ENCODE measurements at places on chromosomes 5 and 9.

DNA sequence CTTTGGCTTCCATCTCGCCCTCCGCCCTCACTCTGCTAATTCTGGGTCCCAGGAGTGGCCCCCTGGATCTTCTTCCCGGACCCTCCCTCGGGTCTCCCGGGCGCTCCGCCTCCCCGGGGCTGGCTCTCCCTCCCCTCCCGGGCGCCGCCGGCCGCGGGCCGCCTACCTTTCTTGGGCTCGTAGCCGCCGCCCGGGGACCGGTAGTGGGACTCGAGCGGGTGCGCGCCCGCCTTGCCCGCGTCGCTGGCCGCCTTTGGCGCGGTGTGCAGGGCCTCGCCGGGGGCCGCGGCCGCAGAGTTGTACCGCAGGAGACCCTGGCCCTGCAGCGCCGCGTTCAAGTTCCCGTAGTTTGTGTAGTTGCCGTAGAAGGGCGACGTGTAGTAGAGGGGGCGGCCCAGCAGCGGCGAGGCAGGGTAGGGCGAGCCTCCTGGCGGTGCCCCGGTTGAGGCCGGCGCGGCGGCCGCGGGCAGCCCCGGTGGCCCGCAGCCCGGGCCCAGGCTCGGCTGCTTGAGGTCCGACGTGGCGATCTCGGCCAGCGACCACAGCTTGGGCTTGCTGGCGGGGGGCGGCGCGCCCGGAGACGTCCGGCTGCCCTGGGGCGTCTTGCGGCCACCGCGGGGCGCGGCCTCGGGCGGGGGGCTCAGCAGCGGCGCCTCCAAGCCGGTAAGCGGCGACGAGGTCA is 3.2 kb downstream of the IRX2 start:
- no peak for DNase-seq

DNA sequence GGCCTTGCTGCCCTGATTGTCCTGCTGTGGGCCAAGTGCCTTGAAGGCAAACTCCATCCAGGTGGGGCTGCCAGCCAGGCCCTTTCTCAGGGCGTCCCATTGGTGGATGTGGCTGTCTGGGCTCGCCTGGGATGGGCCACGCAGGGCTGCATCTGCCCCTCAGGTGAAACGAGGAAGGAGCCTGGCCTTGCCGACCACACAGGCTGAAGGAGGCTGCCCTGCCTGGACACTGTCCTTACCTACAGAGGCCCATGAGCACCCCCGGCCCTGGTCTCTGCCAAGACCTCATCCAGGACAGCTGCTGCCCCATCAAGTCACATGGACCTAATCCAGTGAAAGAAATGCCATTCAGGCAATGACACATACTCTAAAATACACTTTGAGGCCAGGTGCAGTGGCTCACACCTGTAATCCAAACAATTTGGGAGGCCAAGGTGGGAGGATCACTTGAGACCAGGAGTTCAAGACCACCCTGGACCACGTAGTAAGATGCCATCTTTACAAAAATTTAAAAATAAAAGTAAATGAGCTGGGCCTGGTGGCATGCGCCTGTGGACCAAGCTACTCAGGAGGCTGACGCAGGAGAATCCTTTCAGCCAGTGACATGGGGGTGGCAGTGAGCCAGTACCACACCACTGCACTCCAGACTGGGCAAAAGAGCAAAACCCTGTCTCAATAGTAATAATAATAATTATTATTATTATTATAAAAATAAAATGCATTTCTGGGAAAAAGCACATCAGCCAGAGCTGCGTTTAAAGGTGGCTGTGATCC is 33.9 kb downstream of the PNPLA7 start:
- no peak for DNase-seq

GRCh38 chr5:137734962-137735554 is 831 bp downstream of the KLHL3 start:
- no peak for DNase-seq

GRCh38 chr5:172902497-172903472 is 56.4 kb upstream of the RPL26L1 start:
- no peak for DNase-seq

- no peak for DNase-seq
These were observed 92.7 kb downstream of the HRH2 start for GRCh38 chr5:175750511-175750931.

GRCh38 chr5:37792975-37793631 is 46.7 kb downstream of the GDNF start:
- DNase-seq: no peak

GRCh38 chr9:10525972-10526371 is 86.8 kb downstream of the PTPRD start:
- no peak for DNase-seq

DNA sequence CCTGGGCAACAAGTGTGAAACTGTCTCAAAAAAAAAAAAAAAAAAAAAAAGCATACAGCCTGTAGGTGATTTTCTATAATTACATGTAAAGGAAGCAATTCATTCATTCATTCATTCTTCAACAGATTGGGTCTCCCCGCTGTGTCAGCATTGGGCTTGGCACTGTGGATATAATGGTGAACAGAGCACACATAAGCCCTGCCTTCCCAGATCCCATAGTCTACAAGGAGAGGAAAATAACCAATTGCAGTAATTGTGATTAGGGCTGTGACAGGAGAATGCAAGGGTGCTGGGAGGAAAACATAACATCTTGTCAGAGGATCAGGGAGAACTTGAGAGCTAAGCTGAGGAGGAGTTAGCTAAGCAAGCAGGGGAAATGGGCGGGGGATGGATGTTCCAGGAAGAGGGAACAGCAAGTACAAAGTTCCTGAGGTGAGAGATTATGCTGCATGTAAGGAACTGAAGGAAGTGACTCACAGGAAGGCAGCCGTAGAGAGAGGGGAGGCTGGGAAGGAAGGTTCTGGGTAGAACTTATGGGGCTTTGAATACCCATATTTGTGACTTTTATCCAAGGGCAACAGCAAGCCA is 24.0 kb upstream of the KLF9 start:
- DNase-seq: no peak

GRCh38 chr9:22455181-22455580 is 8.6 kb downstream of the DMRTA1 start:
- DNase-seq: no peak

DNA sequence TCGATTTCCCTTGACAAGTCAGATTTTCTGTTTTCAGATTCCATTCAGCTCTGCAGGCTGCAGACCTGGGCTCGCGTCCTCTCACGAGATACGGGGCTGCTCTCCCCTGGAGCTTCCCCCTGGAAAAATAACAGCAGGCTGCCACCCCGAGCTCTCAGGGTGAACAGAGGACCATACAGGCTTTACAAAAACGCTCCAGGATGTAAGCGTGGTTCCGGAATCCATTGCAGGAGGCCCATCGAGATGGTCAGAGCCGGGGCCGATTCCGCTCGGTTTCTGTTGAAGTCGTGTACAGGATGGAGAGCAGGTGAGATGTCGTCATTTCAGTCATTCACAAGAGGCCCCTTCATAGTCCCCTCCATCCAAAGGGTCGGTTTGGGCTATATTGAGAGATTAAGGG is 297.7 kb upstream of the IRX4 start:
- no peak for DNase-seq

- DNase-seq: no peak
These were observed 102.4 kb upstream of the PARP8 start for GRCh38 chr5:50564079-50564478.

DNA sequence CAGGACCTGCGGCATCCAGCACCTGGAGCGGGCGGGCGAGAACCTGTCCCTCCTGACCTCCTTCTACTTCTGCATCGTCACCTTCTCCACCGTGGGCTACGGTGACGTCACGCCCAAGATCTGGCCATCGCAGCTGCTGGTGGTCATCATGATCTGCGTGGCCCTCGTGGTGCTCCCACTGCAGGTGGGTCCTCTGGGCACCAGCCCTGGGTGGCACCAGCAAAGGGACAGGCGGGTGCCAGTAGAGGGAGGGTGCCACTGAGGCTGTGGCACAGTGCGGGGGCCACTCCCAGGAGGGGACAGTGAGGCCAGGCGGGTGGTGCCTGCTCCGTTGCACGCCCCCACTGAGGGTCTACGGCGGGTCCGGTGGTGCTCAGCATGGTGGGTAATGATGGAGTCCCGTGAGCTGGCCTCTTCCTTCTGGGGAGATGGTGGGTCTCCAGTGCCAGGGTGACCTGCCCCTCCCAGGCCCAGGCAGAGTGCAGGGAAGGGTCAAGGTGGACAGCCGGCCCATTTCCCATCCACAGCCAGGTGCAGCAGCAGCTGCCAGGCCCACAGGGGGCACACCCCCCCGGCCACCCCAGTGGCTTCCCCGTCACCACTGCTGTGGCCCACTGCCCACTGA is 57.8 kb downstream of the KCNT1 start:
- DNase-seq: no peak

DNA sequence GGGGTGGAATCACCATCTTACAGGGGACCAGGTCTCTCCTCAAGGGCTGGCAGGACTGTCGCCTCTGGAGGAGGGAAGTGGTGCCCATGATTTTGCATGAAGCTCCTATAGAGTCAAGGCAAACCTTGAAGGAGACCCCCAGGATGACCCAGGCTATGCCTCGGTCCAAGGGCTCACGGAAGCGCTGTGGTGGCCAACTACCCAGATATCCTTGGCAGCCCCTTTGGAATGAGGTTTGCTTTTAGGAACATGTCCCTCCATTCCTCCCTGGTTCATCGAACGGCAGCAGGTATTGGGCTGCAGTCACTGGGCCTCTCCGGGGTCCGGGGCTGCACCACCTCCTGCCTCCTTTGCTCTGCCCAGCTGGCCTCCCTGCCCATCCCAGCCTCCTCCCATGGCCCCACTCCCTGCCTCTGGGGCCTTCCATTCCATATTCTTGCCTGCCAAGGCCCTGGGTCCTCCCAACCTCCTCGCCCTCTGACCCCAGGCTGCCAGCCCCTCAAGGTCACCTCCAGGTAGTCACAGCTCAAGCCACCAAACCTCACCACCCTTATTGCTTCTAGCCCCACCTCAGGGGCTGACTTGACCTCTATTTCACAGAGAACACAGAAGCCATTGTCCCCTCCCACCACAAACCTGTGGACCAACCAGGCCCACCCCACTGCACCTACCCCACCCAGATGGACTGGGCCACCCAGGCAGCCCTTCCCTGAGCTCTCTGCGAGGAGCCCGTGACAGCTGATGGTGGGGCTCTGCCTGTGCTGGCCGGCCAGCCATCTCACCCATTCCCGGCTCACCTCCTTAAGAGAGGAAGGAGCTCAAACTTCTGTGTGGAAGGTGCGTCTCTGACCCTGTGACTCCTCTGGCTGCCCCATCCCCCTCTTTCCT is 3.6 kb upstream of the IL3 start:
- DNase-seq: no peak

- no peak for DNase-seq
These were observed 7.1 kb downstream of the MAT2B start for GRCh38 chr5:163512526-163512925.

- DNase-seq: no peak
These were observed 15.7 kb upstream of the SLC36A1 start for GRCh38 chr5:151431666-151432065.

DNA sequence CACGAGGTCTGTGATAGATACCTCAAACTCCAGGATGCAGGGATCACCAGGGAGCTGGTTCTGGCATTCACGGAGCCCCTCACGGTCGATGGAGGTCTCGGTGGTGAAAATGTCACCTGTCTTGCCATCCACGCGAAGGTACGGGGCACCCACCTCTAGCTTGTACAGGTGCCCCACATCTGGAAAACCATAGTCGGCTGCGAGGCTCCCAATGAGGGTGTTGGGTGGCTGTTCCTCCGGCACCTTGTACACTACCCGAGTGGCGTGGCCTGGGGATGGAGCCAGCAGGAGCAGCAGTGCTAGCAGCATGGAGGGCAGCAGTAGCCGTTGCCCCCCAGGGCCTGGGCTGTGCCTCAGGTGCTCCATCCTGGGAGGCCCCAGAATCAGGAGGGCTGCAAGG is 9.2 kb downstream of the PCDH1 start:
- no peak for DNase-seq

- no peak for DNase-seq
These were observed 28.6 kb upstream of the FEM1C start for GRCh38 chr5:115573133-115573532.

DNA sequence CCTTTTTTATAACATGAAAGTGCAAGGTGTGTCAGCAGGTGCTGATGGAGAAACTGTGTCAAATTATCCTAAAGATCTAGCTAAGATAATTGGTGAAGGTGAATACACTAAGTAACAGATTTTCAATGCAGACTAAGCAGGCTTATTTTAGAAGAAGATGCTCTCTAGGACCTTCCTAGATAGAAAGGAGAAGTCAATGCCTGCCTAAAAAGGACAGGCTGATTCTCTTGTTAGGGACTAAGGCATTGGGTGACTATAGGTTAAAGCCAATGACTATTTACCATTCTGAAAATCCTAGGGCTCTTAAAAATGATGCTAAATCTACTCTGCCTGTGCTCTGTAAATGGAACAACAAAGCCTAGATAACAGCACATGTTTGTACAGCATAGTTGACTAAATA is 1682.4 kb downstream of the MAT2B start:
- no peak for DNase-seq

- no peak for DNase-seq
These were observed 22.0 kb downstream of the DDX31 start for GRCh38 chr9:132647806-132648205.

DNA sequence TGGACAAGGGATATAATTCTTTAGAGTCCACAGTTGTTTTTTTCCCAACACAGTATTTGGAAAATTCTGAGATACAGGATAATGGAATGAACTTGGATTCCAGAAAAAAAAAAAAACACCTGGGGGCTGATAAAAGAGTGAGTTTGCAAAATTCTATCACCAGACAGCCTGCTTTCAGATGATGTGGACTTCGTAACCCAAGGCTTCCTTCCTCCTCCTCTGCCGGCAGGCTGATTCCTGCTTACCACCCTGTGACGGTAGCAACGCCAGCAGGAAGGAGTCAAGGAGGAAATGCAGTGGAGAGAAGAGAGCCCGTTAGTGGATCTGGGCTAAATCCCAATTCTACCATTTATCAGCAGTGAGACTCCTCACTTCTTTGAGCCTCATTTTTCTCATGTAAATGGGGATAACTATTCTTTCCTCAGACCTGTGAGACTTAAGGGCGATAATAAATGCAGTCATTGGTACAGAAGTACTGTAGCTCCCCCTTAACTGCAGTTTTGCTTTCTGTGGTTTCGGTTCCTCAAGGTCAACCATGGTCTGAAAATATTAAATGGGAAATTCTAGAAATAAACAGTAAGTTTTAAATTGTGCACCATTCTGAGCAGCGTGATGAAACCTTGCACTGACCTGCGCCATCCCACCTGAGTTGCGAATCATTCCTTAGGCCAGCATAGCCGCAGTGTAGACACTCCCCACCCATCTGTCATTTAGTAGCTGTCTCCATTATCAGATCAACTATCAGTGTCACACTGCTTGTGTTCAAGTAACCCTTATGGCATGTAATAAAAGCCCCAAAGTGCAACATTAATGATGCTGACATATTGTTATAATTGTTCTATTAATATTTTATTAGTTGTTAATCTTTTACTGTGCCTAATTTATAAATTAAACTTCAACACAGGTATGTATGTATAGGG is 71.4 kb downstream of the DCP2 start:
- DNase-seq: no peak

- DNase-seq: no peak
These were observed 95.3 kb upstream of the SLC12A2 start for GRCh38 chr5:127988146-127988760.

- DNase-seq: no peak
These were observed 18.6 kb downstream of the HOMER1 start for GRCh38 chr5:79495311-79495710.

DNA sequence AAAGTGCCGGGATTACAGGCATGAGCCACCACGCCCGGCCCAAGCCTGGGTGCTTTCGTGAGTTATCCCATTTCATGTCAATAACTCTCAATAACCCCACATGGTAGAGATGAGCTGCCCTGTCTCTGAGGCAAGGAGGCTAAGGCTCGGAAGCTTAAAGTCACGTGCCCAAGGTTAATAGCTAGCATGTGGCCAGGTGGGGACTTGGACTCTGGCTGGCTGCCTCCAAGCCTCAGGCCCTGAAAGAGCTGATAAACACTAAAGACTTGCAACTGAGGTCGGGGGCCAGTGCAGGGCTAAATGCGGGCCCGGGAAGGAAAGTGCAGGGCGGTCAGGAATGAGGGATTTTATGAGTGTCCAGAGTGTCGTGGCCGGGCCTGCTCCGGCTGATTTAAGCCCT is 30.9 kb upstream of the BARHL1 start:
- no peak for DNase-seq

All from stimulated activated CD8-positive, alpha-beta memory T cell treated with anti-CD3 and anti-CD28 coated beads, Interleukin-7, amount 100 ng/mL, for 24 hours (primary cell).